PC-9 (cell line): ENCODE measurements at places on chromosomes 4 and X. TPM values are rescaled to one million over a fixed set of nuclear protein-coding genes. Genes with fewer than 3 reads are reported as not detected.

Gene CSAG2
- total RNA-seq = not detected in 2 replicates

DNA sequence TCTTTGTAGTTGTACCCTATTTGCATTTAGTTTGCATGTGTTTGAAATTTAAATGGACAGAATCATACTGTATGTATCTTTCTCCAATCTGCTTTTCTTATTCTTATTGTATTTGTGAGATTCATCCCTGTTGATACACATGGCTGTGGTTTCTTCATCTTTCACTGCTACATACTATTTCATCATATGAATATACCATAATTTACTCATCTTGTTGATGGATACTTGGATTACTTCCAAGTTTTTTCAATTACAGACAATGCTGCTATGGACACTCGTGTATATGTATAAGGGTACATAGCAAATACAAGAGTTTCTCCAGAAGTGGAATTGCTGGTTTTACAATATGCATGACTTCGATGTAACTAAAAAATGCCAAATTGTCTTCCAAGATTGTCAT, 11.8 kb upstream of the KLHL8 start:
- no peak overlapping the region for H3K4me3 ChIP-seq
- no peak overlapping the region for H3K27ac ChIP-seq
- no peaks in the 10 kb centered on the region for H3K27me3 ChIP-seq

DNA sequence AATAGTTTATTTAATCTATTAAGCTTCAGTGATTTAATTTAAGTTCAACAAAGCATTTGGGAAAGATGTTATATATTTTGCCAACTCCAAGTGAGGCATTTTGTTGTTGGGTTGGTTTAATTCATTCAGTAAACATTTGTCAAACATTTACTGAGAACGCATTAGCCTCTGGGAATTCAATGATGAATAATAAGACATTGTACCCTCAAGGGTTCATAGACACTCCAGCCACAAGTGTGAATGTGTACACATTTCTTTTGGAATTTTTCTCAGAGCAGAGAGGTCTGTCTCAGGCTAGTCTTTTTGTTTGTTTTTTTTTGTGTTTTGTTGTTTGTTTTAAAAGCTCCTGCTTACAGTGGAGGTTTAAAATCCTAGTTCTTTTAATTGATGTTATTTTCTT, 203.9 kb downstream of the SOWAHB start:
- no peak overlapping the region for H3K4me3 ChIP-seq
- DNase-seq = no peak
- H3K27me3 ChIP-seq = no peaks in the 10 kb centered on the region
- 0 out of 2 replicates have a peak, but pooled peaks cover 2% of the 10 kb centered on the region for H3K36me3 ChIP-seq
- H3K27ac ChIP-seq = peak overlapping the region; percentile 19; the same call in 1 of the 2 replicates

DNA sequence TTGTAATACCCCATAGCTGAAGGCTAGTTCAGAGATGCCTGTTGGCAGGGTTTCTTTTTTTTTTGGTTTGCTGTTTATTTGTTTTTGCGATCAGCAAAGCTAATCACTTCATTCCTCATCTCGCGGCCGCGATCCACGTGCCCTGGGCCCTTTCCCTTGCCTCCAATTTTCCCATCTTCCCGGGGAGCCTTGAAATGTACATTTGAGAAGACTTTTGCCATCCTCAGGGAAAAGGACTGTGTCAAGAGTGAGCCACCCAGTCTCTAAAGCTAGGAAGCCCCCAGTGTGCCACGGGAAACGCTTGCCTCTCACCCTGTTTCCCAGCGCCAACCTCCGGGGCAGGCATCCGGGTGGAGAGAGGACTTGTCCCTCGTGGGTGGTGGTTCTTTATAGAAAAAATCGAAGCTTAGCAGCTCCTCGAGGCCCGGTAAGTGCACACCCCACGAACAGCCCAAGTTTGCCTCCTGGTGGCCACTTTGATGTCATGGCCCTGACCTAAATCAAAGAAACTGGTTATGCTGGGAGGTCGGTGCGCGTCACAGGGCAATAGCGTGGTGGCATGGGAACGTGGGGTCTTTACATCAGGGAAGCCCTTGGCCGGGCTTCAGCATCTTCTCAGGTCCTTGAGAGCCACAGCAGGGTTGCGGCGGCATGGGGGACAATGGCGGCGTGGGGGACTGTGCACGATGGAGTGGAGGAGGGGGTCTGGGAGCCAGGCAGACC, 42.0 kb downstream of the MAP7D3 start:
- no peak overlapping the region for H3K4me3 ChIP-seq
- peaks cover 17% of the 10 kb centered on the region for H3K4me1 ChIP-seq
- H3K27ac ChIP-seq = no peak overlapping the region
- DNase-seq = no peak
- H3K27me3 ChIP-seq = no peaks in the 10 kb centered on the region

Gene YY2
- total RNA-seq = 2.0 and 2.1 TPM in 2 replicates

- H3K4me1 ChIP-seq = peaks cover 7% of the 10 kb centered on the region; the same call in 1 of the 2 replicates
- no peak overlapping the region for H3K27ac ChIP-seq
- H3K27me3 ChIP-seq = no peaks in the 10 kb centered on the region
- H3K4me3 ChIP-seq = peak overlapping the region; percentile 49; the same call in 1 of the 2 replicates
Observed at GRCh38 chrX:153766098-153766817, 2.2 kb downstream of the PLXNB3 start.

Gene NDST4
- not detected in 2 replicates for total RNA-seq

DNA sequence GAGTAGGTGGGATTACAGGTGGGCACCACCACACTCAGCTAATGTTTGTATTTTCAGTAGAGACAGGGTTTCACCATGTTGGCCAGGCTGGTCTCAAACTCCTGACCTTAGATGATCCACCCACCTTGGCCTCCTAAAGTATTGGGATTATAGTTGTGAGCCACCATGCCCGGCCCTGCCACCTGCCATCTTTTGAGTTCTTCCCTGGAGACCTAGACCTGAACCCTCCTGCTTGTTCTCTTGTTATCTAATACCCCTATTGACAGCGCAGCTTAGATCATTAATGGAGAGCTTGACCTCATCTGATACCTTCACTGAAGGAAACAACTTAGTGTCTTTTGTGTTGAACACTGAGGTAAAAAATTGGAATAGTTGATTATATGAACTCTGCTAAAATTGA, 53.6 kb downstream of the HTT start:
- no peak overlapping the region for H3K27ac ChIP-seq
- DNase-seq = no peak
- no peaks in the 10 kb centered on the region for H3K4me1 ChIP-seq
- H3K27me3 ChIP-seq = no peaks in the 10 kb centered on the region
- 0 out of 2 replicates have a peak, but pooled peaks cover 5% of the 10 kb centered on the region for H3K36me3 ChIP-seq
